ENCODE measurements at places on chromosomes 1 and 21.

DNA sequence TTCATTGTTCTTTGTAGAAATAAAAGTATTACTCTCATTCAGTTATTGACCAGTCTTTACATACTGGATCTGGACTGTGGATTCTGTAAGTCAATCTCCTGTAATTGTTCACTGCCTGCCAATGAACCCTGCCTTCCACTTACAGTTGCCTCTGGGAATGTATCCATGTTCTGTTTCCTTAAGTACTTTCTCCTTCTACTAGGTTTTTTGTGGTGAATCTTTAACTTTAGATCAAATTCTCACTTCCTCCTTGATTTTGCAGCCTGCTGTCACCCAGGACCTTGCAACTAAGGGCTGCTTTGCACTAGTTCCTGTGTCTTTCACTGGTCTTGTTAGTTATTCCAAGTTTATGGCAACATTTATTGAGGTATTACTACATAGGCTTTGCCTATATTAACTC, 28.2 kb upstream of the ANKRD13C start:
- DNase-seq = no peak

- DNase-seq = no peak
These were observed 1.2 kb downstream of the RSRP1 start for GRCh38 chr1:25245809-25246599.

GRCh38 chr1:47585141-47585902, 147.5 kb downstream of the FOXD2 start:
- DNase-seq = no peak

GRCh38 chr1:153778051-153778823, 3.0 kb downstream of the SLC27A3 start:
- no peak for DNase-seq

- DNase-seq = no peak
These were observed 28.4 kb upstream of the TMEM125 start for GRCh38 chr1:43241413-43241836.

DNA sequence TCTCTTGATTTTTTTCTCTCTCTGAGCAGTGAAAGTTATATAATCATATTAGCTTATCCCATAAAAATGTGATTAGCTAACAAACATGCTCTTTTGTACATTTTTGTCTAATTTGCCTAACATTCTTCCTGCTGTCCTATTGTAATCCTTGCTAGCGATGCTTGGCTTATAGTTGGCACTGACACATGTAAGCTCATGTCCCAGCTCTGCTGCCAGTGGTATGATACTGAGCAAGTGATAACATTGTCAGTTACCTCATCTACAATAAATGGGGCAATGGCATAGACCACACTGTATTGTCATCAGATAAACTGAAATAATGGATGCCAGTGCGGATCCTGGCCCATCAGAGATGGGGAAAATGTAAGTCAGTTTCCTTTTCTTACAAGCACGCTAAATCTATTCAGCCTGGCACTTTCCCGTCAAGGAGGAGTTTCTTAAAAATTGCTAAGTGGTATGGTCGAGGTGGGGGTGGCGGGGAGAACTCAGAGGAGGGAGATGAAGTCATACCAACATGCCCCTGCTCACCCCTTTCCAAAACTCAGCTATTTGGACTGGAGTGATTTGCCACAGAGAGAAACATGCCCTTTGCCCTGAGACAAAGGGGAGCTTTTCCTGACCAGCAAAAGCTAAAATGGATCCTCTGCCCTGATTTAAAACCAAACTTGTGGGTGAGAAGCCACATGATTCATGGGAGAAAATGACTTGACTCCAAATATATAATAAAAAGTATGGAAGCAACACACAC, 1.3 kb downstream of the FYB2 start:
- DNase-seq = no peak
